ENCODE measurements at places on chromosomes 1 and 21.
A peak's percentile ranks its signal among the peaks of the same experiment; 100 is the strongest.

GRCh38 chr1:173422456-173422976 is 54.6 kb upstream of the PRDX6 start:
- no peak for DNase-seq

GRCh38 chr1:188986745-188987417 is 1490.8 kb downstream of the BRINP3 start:
- DNase-seq = no peak

DNA sequence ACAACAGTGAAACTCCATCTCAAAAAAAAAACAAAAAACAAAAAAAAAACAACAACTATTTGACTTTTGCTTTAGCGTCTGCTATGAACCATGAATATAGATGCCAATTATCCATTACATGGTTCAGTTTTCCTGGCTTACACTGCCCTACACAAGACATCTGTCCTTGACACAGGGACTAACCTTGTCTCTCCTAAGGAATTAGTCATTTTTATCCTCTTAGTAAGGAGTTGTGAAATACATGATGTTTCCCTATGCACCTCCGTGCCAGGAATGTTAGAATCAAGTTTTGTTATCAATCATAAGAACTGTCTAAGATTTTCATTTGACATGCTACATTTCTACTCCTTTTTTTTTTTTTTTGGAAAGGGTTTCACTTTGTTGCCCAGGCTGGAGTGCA is 241.8 kb downstream of the KIF26B start:
- DNase-seq = no peak

GRCh38 chr1:89065079-89065868 is at the start of gene GBP1:
Gene GBP1, minus strand, starts transcription at chr1:89065208. Its CDS starts 1,974 bp downstream, at chr1:89063234.
- DNase-seq = no peak

DNA sequence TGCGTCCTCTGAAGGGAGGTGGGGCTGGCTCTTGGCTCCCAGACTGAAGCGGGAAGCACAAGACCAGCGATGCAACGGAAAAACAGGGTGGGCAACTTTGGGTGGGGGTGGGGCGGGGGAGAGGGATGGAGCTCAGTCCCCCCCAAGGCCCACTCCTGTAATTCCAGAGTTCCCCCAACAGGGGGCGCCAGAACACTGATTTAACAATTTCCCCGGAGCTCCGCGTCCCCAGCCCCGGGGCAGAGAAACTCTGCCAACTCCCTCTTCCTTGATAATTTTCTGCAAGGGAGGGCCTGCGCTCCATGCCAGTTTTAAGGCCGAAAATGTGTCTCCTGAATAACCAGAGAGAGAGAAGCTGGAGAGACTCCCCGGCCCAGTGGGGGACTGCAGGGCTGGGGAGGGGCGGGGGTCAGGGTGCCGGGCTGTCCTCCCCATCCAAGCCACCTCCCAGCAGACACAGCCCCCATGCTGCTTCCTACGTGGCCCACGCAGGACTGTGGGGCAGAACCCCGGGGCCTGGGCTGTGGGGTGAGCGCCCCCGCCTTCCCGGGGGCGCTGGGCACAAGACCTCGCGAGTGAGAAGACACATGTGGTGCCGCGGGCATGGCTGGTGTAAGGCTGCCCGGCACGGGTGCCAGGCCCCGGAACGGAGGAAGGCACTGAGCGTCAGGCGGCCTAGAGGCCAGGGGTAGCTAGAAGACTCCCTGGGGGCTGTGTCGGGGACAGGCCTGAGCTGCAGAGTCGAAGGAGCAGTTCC is 51.4 kb downstream of the KIF21B start:
- DNase-seq = peak; percentile 59

DNA sequence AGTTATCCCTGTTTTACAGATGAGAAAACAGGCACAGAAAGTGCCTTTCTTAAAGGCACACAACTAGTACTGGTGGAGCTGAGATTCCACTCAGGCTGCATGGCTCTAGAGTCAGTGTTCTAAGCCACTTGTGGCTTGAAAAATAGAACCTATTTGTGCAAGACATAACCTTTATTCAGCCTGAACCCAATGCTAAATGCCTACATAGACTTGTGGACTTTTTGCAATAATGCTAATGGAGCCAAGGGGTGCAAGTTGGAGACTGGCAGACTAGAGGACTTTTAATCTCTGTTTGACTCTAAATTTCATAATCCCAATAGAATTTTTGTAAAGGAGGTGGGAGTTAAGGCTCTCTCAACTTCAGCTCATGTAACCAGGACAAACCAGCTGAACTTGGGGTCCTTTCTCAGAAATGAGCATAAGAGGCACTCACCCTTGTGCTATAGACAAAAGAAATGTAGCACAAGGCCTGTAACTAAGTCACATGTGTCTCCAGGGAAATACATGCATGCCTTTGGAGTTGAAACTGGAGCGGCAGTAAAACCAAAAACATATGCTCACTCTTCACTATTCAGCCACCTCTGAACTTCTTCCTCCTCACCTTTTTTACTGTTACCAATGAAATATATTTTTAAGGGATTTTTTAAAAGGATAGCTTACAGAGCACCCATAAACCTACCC is 43.0 kb upstream of the AK4 start:
- no peak for DNase-seq

GRCh38 chr21:33767236-33767635 is 124.9 kb downstream of the ITSN1 start:
- DNase-seq = no peak

GRCh38 chr1:73026114-73026513 is 743.8 kb upstream of the NEGR1 start:
- DNase-seq = no peak

- DNase-seq = no peak
These were observed 2.0 kb downstream of the RCSD1 start for GRCh38 chr1:167631936-167632614.

- no peak for DNase-seq
These were observed 246.3 kb upstream of the RAB4A start for GRCh38 chr1:229024528-229025130.

- no peak for DNase-seq
These were observed 40.7 kb downstream of the TOMM20 start for GRCh38 chr1:235087906-235088305.

- no peak for DNase-seq
These were observed 118.0 kb upstream of the MARK1 start for GRCh38 chr1:220409771-220410595.

GRCh38 chr1:224703702-224704101 is 87.6 kb downstream of the CNIH3 start:
- no peak for DNase-seq

GRCh38 chr1:233635765-233636502 is 22.0 kb downstream of the KCNK1 start:
- DNase-seq = no peak

DNA sequence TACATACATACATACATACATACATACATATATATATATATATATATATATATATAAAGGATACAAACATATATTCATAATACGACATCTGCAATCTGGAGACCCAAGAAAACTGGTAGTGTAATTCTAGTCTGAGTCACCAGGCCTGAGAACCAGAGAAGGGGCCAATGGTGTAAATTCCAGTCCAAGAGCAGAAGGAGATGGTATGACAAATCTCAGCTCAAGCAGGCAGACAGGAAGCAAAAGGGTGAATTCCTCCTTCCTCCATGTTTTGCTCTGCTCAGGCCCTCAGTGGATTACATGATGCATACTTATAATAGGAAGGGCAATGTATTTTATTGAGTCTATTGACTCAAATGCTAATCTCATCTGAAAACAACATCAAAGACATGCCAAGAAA is 1060.4 kb upstream of the TMPRSS15 start:
- DNase-seq = no peak

DNA sequence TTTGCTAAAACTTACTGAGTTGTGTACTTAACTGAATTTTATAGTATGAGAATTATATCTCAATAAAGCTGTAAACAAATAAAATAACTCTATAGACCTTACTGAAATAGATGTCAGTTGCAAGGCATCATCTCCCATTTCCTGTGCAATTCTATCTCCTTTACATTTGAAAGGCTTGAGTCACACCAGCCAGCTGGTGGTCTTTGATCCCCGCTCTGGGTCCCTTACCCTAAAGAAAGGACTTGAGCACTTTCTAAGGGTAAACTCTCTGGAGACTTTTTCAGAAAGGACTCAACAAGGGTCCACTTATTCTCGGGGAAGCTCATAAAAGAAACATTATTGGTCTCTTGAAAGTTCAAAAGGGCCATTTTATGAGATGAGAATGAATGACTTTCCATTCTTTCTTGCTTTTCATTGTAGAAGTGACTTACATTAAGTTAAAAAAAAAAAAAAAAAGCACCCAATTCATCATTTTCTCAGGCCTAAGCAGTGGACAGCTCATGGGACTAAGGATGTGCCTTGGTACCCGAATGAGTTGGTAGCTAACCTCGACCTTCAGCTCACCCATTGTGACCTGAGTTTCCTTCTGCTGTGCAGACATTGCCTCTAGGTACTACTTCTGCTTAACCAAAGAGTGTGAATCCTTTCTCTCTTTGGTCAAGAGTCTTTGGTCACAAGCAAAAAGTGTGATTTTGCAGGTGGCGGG is 147.0 kb upstream of the COA6 start:
- DNase-seq = no peak

- no peak for DNase-seq
These were observed 24.1 kb downstream of the COL16A1 start for GRCh38 chr1:31679676-31680230.

GRCh38 chr21:19810779-19811178 is 1187.4 kb upstream of the NCAM2 start:
- DNase-seq = no peak

- no peak for DNase-seq
These were observed 104.0 kb downstream of the ROR1 start for GRCh38 chr1:63877816-63878215.

DNA sequence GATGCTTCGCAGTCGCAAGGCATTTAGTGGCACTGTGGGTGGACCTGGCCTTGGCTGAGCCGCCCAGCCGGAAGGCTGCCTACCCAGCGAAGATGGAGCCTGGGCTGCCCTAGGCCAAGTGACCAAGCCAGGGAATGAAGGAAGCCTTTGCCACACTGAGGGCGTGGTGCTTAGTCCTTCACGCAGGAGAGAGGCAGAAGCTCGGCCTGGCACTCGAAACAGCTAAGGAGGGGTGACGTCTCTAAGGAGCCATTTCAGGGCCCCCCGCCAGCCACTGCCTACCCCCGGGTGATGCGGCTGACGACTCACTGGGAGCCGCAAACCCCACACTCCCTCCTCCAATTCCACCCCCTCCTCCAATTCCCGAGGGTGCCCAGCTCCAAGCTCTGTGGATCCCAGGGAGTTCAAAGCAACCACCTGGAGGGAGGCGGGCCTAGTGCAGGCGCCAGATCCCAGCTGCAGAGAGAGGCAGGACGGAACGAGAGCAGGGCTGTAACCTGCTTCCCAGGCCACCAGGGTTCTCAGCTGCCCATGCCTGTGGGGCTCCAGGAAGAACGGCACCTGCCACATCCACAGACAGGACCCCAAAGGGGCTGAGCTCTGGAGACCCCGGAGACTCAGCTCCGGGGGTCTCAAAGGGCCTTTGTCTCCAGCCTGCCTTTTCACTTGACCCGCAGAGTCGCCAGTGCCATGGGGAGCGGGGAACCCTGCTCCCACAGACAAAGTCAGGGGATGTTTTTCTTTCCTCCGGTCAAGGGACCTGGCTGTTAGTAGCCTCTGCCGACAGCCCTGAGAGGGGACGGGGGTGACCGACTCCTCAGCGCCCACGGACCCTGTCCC is 75.8 kb downstream of the ARHGEF16 start:
- DNase-seq = no peak

DNA sequence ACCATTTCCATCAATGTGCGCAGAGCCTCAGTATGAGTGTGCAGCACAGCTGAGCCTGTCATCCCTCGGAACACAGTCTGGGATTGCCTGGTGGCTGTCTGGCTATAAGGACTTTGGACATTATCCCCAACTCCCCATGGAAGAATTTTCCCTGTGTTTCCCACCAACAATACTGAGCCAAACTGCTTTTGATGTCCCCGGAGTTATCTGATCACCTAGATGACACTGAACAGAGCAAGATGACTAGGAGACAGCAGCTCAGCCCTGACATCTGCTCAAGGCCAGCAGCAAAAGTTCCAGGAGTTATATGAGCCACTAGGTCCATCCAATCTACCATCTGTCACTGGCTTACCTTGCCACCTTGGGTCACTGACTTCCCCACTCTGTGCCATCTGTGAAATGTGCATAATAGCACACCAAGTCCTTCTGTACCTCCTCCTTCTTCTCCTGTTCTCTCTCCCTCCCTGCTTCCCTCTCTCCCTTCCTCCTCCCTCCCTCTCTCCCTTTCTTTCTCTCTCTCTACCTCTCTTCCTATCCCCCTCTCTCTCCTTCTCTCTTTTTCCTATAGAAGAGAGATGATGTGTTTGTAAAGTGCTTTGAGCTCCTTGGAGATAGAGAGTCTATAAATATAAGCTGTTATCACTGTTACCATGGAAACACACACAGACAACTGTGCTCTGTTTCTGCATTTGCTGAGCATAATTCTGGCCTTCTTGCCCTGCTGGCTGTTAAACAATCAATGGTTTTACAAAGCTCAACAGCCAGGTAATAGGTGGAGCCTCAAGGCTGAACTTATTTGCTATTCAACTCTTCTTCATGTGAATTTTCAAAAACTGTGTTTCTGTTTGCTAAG is 19.7 kb upstream of the ATP1B1 start:
- no peak for DNase-seq

- no peak for DNase-seq
These were observed 660 bp upstream of the PDE4B start for GRCh38 chr1:65791801-65792668.

GRCh38 chr1:198179556-198179981 is 22.8 kb downstream of the NEK7 start:
- no peak for DNase-seq

DNA sequence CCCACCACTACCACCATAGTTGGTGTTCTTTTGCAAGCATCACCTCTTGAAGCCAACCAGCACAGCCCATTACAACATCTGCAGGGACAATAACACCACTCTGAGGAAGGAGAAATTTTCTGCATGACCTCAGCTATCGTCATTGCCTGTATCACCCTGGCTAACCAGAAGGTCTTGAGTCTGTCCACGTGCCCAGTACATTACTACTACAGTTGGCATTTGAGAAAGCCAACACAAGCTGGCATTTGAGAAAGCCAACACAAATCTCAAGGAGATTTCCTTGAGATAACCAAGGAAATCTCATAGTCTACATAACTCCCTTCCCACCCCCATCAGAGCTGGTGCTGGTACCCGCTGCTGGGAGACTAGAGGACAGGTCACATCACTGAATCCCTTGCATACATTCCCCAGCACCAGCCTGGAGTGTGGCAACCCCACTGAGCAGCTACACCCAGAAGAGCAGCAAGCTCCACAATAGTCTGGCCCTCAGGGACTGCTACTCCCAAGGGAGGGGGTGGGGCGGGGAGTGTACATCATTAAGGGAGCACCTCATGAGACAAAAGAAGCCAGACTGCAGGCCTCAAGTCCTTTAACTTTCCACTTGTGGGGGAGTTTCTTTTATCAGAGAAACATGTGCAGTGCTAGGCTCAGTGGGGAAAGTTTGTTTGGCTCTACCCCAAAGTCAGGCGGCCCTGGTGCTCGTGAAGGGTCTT is 46.0 kb upstream of the GUCA2A start:
- DNase-seq = no peak

- DNase-seq = no peak
These were observed 43.5 kb downstream of the TMCC2 start for GRCh38 chr1:205271277-205271676.

GRCh38 chr1:172254521-172255222 is 165.8 kb upstream of the C1orf105 start:
- DNase-seq = no peak
